Head of caudate nucleus (tissue), 42 donors: ENCODE measurements at places on chromosomes 16 and 17.

GRCh38 chr16:75632857-75633256 is 9.8 kb upstream of the ADAT1 start:
- DNase-seq = no peak

- no peak for DNase-seq
Observed at GRCh38 chr17:17751489-17752088, 70.3 kb downstream of the RAI1 start.

GRCh38 chr17:11486101-11486867 is 112.0 kb upstream of the DNAH9 start:
- DNase-seq = no peak

- DNase-seq = no peak
Observed at GRCh38 chr17:77308861-77309726, 168.3 kb downstream of the SEC14L1 start.

DNA sequence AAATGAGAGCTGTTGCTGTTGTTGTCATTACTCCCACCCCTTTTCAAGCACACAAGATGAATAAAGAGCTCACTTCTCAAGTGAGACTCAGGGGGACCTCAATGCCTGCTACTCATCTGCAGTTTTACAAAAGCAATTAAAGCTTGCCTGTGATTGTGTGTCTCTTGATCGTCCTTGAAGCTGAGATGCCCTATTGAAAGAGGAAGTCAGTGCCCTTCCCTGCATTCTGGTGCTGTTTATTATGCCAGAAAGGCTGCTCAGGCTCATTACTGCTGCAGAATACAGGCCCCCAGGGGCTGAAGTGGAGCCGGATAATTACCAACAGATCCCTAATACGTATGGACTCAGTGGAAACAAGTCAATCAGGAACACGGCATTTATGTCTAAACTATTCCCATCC is 147.2 kb downstream of the HS3ST2 start:
- DNase-seq = no peak

DNA sequence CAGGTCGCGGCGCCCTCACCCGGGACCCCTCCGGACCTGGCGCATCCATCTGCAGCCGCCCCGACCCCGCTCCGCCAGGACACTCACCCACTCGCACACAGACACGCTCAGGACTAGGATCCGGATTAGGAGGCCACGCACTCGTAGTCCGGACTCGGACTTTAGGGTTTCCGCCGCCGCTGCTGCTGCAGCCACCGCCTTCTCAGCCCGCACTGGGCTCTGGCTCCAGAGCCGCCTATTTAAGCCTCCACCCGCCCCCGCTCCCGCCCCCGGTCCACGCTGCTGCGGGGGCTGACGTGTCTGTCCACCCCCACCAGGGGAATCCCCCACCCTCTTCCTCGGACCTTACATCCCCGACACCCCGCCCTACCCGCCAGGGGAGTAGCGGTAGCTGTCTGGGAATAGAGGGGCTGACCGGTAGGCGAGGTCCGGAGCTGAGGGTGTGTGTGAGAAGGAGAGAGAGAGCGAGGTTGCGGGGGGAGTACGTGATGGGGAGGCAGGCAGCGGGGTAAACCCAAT is at the start of gene RRAD:
Gene RRAD, minus strand, starts transcription at position 214 of the 519 bp plus-strand sequence. CDS start 356 bp downstream, outside the sequence.
- no peak for DNase-seq

DNA sequence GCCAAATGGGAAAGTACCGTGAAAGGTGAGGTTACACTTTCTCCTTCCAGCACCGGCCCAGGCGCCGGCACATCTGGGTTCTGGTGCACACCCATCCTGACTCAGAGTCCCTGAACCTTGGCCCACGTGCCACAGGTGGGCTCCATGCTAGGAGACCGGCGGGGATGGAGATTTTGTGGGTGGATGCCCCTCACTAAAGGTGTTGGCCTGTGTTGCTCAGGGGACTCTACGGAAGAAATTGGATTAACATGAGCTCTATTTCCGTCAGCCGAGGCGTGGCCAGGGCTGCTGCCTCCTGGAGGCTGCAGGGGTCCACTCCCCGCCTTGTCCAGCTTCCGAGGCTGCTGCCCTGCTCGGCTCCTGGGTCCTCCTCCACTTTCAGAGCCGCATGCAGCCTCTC is 30.8 kb downstream of the FBXO31 start:
- no peak for DNase-seq

GRCh38 chr17:7404737-7405349 is 946 bp upstream of the TMEM256 start:
- DNase-seq = peak; percentile 80

DNA sequence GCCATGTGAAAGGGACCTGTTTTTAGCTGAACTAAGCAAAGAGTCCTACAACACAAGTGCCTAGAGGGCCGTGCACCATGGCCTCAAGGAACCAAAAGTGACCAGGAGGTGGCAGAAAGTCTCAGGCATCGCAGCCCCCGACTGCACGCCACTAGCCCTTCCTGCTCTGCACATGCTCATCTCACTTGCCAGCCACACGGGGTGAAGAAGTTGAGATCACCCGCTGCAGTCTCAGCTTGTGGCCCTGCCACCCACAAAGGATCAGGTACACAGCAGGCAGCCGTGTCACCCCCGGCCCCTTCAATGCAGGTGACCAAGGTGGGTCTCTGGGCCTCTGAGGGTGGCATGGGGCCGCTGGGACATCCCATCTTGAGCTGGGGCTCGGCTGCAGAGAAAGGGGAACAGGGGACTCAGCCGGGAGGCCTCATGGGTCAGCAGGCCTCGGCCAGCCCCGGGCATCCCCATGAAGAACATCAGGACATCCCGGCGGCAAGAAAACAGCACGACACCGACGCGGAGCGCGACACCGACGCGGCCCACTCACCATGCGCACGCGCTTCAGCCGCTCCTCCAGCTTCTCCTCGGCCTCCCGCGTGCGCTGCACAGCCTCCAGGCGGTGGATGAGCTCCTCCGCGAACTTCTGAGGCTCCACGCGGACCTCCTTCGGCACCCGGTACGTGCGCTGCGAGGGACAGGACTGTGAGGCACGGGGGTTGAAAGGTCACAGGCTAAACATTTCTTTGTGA is 21.0 kb downstream of the PDIA2 start:
- DNase-seq = no peak
